ENCODE measurements at places on chromosomes 6 and 20.

DNA sequence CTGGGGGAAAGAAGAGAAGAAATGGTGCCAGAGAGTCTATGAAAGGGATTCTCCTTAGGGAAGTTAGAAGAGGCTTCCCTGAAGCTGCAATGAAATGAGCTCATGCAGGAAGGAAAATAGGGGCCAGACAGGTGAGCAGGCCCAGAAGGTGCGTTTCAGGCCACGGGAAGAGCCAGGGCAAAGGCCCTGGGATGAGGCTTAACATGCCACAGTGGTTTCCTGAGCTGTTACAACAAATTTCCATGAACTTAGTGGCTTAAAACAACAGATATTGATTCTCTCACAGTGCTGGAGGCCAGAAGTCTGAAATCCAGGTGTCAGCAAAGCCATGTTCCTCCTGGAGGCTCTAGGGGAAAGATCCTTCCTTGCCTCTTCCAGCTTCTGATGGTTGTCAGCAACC, 167.9 kb downstream of the TFAP2C start:
- no peak for DNase-seq

- DNase-seq, result no peak
These were observed 43.5 kb upstream of the FRMD1 start for GRCh38 chr6:168122521-168122920.

- DNase-seq, result no peak
These were observed 38.7 kb downstream of the PRKN start for GRCh38 chr6:162688751-162689345.

DNA sequence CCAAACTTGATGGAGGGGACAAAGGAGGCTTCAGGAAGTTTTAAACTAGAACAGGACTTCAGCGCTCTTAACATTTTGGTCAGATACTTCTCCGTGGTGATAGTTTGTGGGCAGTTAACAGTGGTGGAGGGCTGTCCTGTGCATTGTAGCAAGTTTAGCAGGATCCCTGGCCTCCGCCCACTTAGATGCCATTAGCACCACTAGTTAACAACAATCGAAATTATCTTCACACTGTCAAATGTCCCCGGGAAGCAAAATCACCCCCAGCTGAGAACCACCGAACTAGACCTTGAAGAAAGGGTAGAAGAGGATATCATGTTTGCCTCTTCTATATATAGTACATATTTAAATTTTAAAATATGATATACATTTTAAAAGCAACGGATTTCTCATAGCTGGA, 13.6 kb downstream of the E2F3 start:
- DNase-seq, result no peak

DNA sequence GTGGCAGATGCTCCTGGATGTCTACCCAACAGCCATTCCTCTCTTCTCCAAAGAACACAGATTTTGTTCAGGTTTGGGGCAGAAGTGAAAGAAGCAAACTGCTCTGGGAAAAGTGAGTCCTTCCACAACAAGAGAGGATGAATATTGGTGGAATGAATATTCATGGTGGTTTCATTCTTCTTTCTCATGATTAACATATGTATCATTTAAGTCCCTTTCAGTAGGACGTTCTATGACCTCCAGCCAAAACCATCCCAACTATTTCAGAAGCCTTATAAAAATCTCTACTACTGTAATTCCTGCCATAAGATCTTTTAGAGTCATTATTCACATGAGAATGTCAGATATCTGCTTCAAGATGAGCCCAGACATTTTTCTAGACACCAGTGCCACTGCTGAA, 44.4 kb downstream of the MDN1 start:
- no peak for DNase-seq

DNA sequence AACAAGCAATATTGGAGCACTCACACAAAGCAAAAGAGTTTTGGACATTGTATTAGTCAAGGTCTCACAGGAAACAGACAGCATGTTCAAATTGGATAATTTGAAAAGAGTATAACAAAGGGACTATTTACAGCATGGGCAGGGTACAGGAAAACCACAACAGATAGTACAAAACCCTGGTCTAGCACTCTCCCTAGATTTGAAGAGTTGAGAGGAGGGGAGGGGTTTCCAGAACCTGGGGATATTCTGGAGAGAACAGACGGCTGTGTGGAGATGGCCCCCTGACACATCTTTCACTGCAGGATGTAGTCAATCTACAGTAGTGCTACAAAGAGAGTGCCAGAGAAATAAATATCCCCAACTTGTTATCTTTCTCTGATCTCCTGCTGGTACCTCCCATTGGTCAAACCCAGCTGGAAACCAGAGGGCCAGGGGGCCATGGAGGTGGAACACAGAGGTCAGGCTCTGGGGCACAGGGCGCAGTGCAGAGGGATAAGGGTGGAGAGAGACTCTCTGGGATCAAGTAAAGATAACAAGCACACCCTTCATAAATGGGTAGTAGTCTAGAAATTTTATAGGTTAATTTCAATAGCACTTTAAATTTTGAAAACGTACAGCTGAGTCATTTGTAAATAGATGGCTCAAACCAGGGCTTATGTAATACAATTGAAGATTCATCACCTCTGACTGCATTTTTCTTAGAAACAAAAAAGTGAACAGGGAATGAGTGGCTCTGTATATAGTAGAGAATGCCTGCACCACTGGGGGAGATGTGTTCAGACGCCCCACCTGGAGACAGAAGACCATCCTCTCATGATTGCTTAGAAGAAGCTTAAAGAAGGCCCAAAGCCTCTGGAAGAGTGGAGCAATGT, 25.7 kb downstream of the RCAN2 start:
- DNase-seq, result no peak
